ENCODE measurements at places on chromosomes 1 and 21.

- DNase-seq, result no peak
Measured at GRCh38 chr1:203360547-203361185, 9.7 kb upstream of the FMOD start.

DNA sequence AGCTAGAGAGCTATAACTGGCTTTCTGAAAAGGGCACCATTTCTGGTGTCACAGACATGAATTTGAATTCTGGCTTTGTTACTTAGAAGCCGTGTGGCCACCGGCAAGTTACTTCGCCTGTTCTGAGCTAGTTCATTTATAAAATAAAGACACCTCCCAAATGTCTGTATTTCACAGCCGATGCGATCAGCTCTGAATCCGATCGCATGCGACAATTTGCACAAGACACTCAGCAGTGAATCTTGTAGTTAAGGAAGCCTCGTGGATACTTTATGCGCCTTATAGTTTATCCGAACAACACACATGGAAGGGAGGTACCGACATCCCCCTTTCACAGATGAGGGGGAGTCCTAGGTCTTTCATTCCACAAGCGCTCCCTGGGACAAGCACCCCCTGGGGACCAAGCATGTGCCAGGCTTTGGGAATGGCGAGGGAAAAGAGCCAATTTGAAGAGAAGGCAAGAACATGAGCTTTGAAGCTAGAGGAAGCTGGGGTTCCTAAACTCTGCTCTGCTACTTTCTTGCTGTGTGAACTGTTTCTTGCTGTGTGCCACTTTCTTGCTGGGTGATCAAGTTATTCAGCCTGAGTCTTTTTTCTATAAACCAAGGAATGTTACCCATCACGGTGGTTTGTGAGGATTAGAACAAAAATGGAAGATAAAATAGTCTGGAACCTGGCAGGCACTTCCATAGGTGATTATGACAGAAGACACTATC is 3.9 kb downstream of the ID3 start:
- DNase-seq, result no peak

DNA sequence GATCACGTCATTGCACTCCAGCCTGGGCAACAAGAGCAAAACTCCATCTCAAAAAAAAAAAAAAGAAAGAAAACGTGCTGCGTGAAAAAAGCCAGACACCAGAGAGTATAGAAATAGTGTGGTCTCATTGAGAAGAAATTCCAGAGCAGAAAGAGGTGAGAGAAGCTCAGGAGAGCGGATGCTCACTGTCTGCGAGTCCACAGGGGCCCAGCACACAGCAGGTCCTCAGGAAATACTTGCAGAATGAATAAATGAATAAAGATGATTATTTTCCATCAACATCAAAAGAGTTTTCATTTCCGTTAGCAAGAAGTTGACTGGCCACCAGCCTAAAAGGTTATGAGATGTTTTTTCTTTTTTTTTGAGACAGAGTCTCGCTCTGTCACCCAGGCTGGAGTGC is 14.4 kb downstream of the CASP9 start:
- DNase-seq, result no peak

DNA sequence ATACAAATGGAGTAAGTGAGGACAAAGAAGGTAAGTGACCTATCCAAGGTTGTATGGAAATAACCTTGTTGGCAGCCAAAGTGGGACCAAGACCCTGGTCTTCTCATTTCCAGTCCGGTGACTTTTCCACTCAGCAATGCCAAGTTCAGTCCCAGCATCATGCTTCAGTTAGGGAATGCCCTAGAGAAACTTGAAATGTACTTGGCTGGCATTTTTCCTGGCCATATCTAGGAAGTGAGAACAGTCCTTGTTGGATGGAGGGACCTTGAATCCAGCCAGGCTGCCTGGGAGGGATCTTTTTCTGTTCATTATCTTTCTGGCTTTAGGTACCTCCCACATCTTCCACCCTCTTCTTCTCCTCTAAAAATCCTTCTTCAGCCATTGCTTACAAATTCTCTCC is 76.8 kb upstream of the UBE2U start:
- DNase-seq, result no peak

- no peak for DNase-seq
Measured at GRCh38 chr21:41836166-41837015, 42.8 kb downstream of the PRDM15 start.
